ENCODE measurements at places on chromosomes 4 and X.

DNA sequence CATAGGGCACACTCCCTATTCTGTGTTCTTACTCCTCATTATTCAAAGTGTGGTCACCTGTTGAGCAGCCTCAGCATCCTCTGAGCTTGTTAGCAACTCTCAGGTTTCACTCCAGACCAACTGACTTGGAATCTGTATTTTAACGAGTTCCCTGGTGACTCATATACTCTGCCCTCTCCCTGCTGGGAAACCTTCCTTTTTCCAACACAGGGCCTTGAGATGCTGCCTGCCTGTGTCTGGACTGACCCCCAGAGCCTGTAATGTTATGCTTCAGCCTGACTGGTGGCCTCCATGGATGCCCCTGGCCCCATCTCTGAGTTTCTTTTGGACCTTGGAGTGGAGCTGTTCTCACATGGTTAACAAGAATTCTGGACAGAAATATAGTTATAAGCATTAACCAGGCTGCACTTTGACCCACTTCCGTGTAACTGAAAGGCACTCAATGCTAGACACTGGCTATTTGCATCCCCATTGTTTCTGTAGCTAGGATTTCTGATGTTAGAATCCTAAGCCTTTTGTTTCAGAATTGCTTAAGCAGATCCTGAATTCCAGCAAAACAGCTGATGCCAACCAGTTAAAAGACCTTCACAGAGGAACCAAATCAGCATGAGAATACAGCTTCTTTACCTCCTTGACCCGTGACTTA is 262.6 kb downstream of the STIM2 start:
- DNase-seq, result no peak

DNA sequence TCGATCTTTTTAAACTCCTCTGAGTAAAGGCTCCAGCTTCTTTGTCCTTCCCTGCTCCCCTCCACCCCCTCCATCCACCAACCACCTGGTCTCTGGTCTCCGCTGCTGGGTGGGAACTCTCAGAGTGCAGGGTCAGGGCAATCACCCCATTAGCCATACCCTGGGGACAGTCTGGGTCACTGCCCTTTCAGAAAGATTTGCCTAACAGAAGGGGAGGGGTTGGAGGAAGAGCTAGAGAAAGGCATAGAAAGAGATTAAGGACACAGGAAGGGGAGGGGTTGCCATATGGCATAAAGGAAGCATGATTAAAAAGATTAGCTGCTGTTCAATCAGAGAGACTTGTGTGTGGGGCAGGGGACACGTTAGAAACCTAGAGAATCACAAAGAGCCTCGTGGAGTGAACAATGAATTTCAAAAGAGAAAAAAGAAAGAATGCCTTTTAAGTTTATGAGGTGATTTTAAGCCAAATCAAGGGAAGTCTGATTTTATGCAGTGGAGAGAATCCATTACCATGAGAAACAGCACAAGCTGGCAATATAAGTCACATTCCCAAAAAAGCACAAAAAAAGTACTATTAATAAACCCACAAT is 115.5 kb upstream of the ACSL4 start:
- DNase-seq, result peak; percentile 70

GRCh38 chrX:153829799-153830639 is at the start of gene PDZD4:
Gene PDZD4 (minus strand): TSS chrX:153830544. CDS start chrX:153830298, 246 bp downstream.
- DNase-seq, result no peak

DNA sequence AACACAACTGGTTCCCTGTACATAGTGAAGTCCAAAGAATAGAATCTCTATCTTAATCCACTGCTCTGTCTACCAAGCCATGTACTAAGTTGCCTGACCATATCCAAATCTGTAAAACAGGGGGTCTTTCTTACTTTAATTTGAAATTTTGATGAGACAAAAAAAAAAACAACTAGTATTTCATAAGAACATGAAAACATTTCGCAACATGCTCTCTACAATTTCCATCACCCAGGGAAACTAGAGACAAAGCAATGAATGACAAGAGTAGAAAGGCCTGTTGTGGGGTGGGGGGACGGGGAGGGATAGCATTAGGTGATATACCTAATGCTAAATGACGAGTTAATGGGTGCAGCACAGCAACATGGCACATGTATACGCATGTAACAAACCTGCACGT is 279.9 kb downstream of the PPP3CA start:
- DNase-seq, result no peak

DNA sequence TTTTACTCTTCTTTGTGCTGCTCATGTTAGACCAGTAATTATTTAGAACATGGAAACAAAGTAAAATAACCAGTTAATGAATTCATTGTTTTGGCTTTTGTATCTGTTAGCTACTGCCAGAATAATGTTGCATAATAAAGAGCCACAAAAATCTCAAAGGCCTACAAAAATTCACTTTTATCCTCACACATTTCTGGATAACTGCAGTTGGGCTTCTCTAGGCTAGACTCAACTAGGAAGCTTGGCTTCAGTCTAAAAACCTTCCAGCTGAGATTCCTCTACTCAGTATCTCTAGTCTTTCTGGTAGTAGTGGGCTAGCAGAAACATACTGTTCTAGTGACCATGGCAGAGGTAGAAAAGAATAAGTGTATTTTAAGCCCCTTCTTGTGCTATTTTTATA is 73.0 kb downstream of the FAT4 start:
- no peak for DNase-seq

GRCh38 chrX:39678914-39679313 is 418.8 kb downstream of the BCOR start:
- DNase-seq, result no peak

DNA sequence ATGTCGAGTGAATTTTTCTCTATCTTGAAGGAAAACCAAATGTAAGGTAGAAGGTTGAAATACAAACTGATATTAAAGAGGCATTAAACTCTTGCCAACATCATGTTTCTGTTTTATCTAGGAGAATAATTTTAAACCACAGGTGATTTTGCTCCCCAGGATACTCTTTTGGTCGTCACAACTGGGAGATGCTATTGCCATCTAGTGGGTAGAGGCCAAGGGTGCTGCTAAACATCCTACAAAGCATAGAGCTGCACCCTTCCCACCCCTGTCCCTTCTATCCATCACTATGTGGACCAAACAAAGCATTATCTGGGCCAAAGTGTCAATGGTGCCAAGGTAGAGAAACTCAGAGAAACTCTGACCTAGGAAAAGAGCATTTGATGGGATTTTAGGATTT is 154.6 kb upstream of the MAGEB2 start:
- DNase-seq, result no peak

DNA sequence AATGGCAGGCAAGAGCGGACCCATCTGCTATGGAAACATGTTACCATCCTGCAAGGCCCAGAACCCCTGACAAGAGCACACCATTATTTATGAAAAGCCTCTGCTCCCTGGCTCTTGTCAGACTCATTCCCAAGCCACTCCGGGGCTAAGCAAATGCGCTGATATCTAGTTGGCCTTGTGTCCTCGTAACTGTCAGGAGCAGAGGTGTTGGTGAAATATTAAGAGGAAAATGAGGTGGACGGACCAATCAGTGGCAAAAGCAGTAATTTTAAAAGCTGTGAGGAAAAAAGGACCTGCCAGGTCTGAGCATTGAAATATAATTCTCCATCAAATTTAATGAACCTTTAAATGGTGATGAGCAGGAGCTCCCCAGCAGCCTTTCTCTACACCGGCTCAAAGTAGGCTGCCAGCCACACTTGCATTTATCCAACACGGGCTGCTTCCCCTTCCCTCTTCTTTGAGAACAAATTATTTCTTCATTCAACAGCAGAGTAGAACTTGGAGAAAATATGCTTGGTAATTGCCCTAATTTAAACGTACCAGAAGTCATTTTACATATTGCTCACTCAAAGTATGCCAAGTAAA is 214.3 kb downstream of the RASL11B start:
- DNase-seq, result no peak

DNA sequence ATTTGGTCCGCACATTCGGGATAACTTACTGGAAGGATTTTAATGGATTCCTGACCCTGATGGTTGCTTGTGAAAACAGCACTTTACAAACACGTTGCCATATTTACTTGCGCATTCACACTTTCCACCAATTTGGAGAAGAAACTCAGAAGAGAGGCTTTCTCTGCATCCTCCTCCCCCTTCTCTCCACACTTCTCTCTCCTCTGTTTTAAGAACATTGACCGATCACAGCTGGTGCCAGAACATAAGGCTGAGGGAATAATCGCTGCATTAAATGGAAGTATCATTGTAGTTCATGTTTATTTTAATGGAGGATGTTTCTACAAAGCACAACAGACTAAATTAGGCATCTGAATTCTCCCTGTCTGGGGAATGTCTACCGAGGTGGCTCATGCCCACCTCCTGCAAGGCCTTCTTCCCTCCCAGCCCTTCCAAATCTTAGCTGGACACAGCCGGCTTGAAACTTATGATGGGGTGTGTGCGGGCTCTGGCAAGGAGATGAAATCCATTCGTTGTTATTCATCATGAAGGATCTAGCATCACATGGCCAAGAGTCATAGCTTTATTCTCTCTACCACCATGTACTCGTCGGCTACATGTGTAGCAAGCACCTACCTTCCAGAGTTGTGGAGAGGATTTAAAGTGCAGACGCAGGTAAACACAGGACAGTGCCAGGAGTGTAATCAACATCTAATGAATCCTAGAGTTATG is 204.1 kb downstream of the LDB2 start:
- no peak for DNase-seq

DNA sequence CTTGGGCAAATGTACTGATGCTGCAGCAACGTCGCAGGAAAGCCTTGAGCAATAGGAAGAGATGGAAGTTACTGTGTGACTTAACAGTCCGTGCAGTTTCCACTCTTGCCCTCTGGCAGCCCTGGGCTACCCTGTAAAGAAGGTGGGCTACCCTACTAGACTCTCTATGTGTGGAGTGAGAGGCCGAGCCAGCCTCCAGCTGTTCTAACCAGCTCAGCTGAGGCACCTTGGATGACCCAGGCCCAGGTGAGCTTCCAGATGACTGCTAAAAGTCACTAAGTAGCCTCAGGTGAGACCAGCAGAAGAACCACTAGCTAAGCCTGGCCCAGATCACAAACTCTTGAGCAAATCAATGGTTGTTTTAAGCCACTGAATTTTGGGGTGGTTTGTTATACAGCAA is 34.9 kb upstream of the PPP2R2C start:
- DNase-seq, result no peak

DNA sequence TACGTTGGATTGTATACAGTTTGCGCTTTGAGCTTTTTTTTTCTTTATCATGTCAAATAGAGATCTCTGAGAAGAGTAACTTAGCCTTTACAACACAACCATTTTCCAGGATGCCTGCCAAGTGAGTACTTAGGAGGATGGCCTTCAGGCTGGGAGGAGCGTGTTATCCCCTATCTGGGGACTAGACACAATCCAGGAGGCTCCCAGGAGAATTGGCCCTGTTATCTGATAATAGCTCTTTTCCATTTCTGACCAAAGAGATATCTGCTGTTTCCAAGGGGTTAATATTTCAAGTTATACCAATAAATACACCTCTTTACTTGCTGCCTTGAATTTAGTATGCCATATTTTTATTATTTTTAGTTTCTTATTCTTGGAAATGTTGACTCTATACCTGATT is 169.5 kb upstream of the SMARCAD1 start:
- no peak for DNase-seq

Data from CMK (cell line).